ENCODE measurements at places on chromosomes 16 and 17.

GRCh38 chr17:44673893-44674292, 15.7 kb downstream of the CCDC43 start:
- DNase-seq, result no peak

GRCh38 chr17:33716957-33717356, 423.9 kb upstream of the ASIC2 start:
- no peak for DNase-seq

GRCh38 chr16:59411961-59412841, 678.1 kb upstream of the GOT2 start:
- no peak for DNase-seq

DNA sequence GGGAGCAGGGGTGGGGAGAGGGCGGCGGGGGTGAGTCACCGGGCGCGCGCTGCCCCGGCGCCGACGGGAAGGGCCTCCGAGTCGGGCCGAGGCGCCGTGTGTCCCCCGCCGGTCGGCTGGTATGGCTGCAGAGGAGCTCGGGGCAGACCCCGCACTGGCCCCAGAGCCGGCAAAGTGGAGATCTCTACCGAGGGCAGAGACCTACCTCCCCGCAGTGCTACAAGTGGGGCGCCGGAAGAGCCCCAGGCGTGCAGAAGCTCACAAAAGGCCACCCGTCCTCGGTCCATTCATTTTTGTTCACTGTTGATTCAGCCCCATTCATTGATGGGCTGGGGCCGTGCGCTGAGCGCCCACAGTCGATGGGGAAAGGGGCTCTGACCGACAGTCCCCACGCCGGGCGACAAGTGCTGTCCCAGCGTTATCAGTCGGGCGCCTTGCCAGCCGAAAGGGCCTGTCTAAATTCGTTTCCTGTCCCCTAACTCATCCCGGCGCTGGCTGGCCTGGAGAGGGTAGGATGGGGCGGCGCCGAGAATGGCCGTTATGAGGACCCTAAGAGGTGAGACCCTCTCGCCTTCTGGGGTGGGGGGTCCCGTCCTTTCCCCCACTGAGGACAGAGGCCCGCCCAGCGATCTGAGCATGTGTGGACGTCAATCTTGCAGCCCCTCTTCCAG, 709 bp upstream of the ENO3 start:
- DNase-seq, result peak; percentile 86

GRCh38 chr16:85991425-85991824, 92.5 kb downstream of the IRF8 start:
- DNase-seq, result no peak

- no peak for DNase-seq
Measured at GRCh38 chr17:51430591-51430990, 170.2 kb downstream of the UTP18 start.

GRCh38 chr16:70610273-70611223, 35.8 kb upstream of the IL34 start:
- DNase-seq, result peak; percentile 45

DNA sequence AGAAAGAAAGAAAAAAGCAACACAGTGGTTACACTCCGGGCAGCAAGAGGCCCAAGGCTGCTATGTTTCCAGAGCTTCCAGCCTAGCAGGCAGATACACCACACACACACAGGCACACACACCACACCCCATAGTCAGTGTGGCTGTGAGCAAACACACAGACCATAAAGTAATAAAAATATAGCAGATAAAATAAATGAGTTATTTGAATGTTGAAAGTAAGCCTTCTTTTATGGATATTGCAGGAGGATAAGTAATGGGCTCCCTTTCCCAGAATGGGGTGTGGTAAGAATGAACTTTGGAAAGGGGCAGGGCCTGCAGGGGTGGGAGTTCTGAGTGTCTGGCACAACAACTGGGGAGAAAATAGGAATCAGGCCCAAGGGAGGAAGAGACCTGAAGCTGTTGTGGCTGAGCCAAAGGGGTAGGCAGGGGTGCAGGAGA, 4.8 kb upstream of the CDK5RAP3 start:
- DNase-seq, result peak; percentile 74

DNA sequence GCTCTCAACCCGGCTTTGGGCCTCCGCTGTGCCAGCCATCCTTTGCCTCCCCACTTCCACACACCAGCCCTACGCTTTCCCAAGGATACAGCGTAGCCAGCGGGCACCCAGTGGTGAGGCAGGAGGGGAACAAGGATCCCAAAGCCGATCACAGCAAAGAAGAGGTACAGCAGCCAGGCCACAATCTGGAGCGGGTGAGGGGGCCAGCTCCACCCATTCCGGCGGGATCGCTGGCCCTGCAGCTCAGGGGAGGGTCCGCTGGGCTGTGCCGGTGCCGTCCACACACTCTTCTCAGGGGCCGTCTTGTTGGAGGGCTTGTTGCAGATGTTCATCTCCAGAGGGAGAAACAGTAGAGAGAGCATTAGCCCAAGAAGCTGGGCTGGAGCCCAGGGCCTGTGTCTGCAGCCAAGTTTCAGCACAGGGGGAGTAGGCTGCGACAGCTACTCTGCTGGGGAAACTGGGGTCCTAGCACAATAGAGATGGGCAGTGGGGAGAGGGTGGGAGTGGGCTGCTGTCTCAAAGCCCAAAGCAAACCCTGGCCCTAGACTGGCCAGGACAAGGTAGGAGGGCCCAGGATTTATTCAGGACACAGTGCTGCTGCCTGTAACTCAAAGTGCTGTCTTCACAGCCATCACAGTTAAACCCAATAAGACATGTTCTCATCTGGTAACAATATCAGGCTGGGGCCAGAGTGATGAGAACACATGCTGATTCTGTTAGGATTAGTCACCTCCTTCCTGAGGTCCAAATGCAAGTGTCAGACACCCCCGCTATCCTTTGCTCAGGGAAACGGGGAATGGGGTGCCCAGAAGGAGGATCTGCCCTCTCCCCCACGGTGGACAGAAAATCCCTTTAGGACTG, 9.9 kb downstream of the ZDHHC1 start:
- DNase-seq, result no peak

DNA sequence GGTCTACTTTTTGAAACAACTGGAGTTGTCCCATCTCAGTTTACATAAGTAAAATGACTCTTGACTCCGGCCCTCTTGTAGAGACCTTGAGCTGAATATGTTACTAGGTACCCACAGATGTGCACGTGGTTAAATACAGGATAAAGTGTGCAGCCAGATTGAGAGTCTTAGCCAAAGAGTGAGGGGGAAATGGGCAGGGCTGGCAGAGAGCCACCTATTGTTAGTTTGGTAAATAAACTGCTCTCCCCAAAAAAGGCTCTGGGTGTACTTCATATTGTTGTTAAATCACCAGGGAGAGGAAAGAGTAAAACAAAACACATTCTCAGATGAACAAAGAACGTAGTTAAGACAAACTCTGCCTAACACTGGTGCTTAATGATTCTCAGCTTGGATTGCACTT, 20.3 kb downstream of the G6PC1 start:
- no peak for DNase-seq

- DNase-seq, result no peak
Measured at GRCh38 chr16:2056077-2056476, 8.3 kb downstream of the TSC2 start.

DNA sequence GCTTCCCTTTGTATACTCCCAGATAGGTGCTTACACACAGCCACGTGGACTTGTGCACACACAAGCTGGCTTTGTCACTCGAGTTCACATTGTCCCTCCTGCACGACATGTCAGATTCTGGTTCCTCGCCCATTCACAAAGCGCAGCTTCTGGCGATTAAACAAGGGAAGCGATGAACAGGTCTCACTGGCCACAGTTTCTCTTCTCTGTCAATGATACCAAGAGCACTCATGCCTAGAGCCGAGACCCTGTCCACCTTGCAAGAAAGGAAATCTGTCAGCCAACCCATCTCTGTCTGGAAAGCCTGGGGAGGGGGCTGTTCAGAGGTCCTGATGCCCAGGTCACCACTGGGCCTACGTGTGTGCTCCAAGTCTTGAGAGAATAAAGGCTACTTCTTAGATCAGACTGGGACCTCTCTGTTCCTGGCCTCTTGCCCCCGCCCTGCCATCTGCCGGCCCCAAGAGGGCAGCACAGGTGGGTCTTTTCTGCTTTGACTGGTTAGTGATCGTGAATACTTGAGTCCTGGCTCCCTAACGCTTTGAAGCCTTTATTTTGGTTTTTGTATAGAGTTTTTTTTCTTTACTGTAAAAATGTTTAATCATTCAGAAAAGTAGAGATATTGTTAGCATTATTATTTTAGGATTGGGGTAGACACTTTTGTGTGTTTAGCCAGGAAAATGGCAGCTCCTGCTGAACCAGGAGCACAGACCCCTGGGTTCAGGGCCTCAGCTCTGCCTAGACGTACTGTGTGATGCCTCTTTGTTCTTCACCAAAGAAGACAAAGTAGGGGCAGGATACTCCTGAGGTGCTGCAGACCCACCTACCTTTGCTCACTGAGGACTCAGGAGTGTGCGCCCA, 104.7 kb downstream of the MRM1 start:
- DNase-seq, result peak; percentile 68

- peak; percentile 84 for DNase-seq
Measured at GRCh38 chr17:75632863-75633485, at the start of gene SMIM5. Gene SMIM5 (plus strand): TSS chr17:75633434. CDS start chr17:75640202, 6,768 bp downstream.

DNA sequence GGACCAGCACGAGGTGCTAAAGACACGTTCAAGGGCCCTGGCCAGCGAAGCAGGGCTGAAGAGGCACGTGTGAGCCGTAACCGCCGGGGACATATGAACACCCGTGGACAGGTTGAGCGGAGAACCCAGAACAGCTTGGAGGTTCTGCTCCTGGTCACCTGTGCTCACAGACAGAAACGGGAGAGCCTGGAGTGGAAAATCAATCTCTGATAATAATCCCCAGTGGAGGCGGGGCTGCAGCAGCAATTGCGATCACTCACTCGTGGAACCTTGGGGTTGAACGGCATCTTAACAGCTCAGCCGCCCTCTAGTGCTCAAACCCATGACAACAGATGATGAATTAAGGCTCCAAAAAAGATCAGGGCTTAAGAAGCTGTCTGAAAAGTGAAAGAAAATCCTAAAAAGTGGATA, 25.6 kb downstream of the WIPI1 start:
- DNase-seq, result no peak

- DNase-seq, result peak; percentile 56
Measured at GRCh38 chr17:47225436-47225858, 16.3 kb downstream of the MYL4 start.

GRCh38 chr17:35372846-35373533, 431 bp downstream of the SLFN11 start:
- DNase-seq, result no peak

DNA sequence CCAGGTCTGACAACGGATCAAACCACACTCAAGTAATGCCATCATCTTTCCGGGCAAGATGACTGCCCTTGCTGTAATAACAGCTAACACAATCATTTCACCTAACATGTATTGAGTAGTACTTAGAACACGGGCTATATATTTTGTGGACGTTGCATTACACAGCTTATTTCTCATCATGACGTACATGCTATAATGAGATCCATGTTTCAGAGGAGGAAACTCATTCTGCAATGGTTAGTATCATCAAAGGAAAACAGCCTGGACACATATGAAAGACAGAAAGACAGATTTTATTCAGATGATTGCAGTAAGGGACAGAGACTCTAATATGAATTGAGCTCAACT, 446.7 kb downstream of the HS3ST3B1 start:
- no peak for DNase-seq

GRCh38 chr16:10339777-10340732, 45.8 kb upstream of the ATF7IP2 start:
- no peak for DNase-seq

GRCh38 chr16:57802341-57803133, at the start of gene KIFC3:
Gene KIFC3 (minus strand): TSS chr16:57802491. CDS start chr16:57798243, 4,248 bp downstream.
- peak; percentile 69 for DNase-seq

DNA sequence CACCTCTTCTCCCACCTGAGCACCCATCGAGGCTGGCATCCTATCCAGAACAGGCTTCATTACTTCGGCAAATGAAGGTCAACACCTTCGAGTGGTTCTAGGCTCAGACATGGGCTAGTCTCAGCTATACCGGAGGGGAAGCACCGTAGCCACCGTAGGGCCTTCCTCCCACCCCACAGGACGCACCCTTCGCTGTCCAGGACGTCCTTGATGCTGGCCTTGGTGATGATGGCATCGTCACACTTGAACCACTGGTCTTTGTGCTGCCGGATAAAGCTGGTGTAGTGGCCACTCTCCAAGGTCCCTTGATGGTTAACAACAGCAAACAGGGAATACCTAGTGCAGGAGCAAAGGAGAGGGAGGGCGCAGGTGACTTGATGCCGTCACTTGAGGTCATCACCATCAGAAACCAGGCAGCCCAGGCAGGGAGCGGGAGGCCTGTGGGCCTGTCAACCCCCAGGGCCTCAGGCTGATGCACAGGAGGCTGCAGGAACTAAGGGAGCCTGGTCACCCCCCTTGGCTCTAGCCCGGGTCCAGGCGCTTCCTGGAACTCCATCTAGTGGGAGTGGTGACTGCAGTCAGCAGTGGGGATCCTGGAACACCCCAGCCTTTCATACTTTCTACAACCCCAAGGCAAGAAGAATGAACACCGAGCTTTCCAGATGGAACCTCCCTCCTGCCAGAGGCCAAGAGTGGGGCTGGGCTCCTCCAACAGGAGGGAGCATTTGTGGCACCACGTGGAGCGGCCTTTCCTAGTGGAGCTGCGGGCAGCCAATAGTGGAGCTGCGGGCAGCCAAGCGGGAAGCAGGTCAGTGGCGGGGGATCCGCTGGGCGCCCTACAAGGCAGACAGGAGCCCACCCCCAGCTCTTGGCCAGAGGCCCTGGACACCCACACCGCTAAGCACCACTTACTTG, 38.5 kb downstream of the USP22 start:
- DNase-seq, result no peak

DNA sequence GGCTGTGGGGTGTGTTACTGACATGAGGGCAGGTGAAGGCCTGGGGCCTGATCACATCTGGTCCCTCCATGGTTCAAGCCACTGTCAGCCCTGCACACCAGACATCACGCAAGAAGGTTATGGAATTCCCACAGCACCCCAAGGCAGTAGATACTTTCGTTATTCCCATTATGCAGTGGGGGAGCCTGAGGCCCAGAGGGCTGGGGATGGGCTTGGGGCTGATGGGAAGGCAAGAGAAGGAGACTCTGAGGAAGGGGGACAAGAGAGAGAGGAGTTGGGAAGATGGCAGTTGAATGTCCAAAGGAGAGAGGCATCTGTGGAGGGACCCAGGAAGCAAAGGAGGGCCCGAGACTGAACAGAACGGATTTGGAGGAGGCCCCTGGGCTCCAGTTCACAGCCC, 34.7 kb downstream of the TRPV2 start:
- DNase-seq, result no peak

DNA sequence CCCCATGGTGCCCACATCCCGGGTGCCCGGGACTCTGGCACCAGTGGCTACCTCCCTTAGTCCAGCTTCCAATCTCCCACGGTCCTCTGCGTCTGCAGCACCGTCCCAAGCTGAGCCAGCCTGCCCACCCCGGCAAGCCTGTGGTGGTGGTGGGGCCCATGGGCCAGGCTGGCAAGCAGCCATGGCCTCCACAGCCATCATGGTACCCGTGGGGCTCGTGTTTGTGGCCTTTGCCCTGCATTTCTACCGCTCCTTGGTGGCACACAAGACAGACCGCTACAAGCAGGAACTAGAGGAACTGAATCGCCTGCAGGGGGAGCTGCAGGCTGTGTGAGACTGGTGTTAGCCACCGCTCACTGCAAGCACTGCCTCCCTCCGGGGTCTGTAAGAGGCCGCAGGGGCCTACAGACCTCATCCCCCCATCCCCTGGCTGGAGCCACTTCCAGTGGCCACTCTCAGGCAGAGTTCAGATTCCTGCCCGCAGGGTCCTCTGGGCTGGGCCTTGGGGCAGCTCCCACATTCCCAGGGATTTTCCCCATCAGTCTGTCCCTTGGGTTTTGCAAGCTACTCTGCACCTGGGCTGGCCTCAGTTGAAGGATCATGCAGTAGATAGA, 3.9 kb upstream of the SETD1A start:
- peak; percentile 75 for DNase-seq

All from left colon (tissue), 2 donors.